ENCODE measurements at places on chromosomes 4 and X. TPM values are rescaled to one million over a fixed set of nuclear protein-coding genes. Genes with fewer than 3 reads are reported as not detected.

CENPVL1 gene
- total RNA-seq, result not detected

ASB12 gene
- total RNA-seq, result not detected

MUC7 gene
- total RNA-seq, result not detected

UTP3 gene
- total RNA-seq, result 31.6 TPM

TLL1 gene
- total RNA-seq, result not detected
